ENCODE measurements at places on chromosomes 5 and 9. TPM values are rescaled to one million over a fixed set of nuclear protein-coding genes. Genes with fewer than 3 reads are reported as not detected.

Gene BAAT
- total RNA-seq: 0.07 TPM

Gene HTR1A
- not detected for total RNA-seq

Gene KIF4B
- 0.10 TPM for total RNA-seq

Gene EFNA5
- total RNA-seq: not detected

Gene BBLN
- 87.8 TPM for total RNA-seq

DNA sequence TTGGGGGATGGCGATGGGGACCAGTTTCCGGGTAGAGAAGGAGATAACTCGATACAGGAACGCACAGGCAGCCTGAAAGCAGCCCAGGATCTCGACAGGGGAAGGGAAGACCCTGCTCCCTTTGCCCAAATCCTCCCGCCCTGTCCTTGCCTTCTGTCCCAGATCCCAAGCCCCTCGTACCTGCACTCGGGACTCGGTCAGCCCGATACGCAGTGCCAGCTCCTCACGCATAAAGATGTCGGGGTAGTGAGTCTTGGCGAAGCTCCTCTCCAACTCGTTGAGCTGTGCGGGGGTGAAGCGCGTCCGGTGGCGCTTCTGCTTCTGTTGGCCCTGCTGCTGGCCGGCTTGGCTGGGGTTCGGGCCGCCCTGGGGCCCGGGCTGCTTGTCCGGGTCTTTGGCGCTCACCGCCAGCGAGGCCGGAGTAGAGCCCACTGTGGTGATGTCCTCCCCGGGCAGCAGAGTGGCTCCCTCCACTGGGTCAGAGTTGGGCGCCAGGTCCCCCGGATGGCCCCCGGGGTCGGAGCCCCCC is 1.8 kb downstream of the OTP start:
- no peak for DNase-seq

- no peak for DNase-seq
These were observed 113.4 kb downstream of the TLE1 start for GRCh38 chr9:81575956-81576355.

DNA sequence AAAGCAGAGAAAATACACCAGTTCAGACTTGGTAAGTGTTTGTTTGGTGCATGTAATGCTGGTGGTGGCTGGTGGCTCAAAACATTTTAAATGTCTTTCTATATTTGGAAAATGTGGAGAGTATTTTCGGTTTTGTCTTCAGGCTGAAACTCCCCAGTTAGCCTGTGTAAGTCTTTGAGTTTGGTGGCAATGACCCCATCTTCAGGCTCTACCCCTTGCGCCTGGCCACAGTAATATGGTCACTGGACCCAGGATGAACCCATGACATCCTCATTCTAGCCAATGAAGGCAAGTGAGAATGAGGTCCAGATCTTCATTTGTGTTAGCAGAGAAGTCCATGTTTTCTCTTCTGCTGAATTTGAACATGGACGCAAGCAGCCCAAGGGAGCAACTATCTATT is 422.6 kb downstream of the BRINP1 start:
- no peak for DNase-seq

DNA sequence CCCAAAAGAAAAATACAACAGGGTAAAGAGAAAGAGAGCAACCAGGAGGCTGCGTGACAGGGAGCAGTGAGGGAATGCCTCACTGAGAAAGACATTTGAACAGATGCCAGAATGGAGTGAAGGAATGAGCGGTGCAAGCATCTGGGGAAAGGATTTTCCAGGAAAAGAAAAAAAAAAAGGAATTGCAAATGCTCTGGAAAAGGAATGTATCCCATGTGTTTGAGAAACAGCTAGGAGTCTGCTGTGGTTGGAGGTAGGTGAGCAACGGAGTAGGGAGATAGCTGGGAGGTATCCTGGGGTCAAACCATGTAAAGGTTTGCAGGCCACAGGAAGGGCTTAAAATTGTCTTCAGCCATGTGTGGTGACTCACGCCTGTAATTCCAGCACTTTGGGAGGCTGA is 23.6 kb upstream of the CEMIP2 start:
- no peak for DNase-seq

Measured in naive thymus-derived CD4-positive, alpha-beta T cell (primary cell).